NCI-H1092 (cell line): ENCODE measurements at places on chromosomes 12 and 14.
A peak's percentile ranks its signal among the peaks of the same experiment; 100 is the strongest.

- DNase-seq, result no peak
Observed at GRCh38 chr12:4141348-4142270, 132.0 kb upstream of the CCND2 start.

GRCh38 chr12:9049520-9050133, 60.3 kb downstream of the KLRG1 start:
- DNase-seq, result no peak

- no peak for DNase-seq
Observed at GRCh38 chr12:70240673-70241072, 2.6 kb upstream of the CNOT2 start.

- no peak for DNase-seq
Observed at GRCh38 chr12:89765959-89766824, 57.6 kb upstream of the ATP2B1 start.

- no peak for DNase-seq
Observed at GRCh38 chr14:100190126-100190525, 30.7 kb upstream of the DEGS2 start.

- DNase-seq, result no peak
Observed at GRCh38 chr14:103668117-103668516, 39.1 kb downstream of the KLC1 start.

DNA sequence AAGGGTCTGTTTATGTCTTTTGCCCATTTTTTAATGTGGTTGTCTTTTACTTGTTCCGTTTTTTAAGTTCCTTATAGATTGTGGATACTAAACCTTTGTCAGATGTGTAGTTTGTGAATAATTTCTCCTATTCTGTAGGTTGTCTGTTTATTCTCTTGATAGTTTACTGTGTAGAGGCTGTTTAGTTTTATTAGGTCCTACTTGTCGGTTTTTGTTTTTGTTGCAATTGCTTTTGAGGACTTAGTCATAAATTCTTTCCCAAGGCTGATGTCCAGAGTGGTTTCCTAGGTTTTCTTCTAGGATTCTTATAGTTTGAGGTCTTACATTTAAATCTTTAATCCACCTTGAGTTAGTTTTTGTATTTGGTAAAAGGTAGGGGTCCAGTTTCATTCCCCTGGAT, 33.9 kb downstream of the SLC39A9 start:
- DNase-seq, result no peak

GRCh38 chr12:15726027-15726877, 62.9 kb downstream of the EPS8 start:
- no peak for DNase-seq

GRCh38 chr14:95818581-95818980, 58.1 kb upstream of the TUNAR start:
- no peak for DNase-seq

DNA sequence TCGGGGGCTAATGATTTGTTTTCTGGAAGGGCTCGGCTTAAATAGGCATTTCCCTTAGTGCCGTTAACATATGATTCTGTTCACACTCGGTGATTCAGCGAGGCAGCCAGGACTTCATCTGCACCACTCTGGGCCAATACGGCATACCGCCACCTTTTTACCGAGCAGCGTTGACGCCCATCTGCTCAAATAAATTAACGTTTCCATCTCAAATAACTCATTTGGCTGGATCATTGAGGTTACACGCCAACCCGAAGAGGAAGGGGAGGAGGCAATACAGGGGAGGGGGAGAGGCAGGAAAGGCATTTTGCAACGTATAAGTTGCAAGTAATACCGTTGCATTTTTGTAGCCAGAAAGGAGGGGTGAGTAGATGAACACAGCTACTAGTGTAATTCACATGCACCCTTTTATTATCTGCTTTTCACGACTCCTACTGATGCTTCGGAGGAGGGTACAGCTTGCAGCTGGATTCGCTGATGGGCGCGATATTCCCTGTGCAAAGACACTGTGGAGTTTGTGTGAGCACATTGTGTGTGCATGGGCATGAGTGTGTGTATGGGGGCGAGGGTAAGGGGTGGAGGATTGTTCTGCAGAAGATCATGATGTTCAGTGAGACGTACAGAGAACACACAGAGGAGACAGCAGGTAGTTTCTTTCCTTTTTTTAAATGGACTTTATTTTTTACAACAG, 45.9 kb downstream of the MAP1LC3B2 start:
- no peak for DNase-seq

DNA sequence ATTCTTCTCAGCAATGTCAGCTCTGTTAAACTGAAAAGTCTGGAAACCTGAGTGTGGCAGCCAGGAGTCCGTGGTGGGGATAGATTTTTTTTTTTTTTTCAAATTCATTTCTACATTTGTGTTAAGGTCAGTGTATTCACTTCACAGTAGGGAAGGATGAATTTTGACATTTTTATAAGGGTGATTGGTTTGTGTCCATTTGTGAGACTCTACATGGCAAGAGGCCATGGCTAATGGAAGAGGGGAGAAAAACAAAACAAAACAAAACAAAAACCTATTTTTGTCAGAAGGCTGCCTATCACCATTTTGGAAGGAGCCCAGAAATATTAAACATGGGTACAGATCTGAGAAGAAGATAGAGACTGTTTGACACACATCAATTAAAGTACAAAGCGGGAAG, 176.1 kb downstream of the RMST start:
- peak; percentile 44 for DNase-seq

GRCh38 chr12:4855121-4855924, 54.4 kb upstream of the KCNA1 start:
- DNase-seq, result peak; percentile 81

DNA sequence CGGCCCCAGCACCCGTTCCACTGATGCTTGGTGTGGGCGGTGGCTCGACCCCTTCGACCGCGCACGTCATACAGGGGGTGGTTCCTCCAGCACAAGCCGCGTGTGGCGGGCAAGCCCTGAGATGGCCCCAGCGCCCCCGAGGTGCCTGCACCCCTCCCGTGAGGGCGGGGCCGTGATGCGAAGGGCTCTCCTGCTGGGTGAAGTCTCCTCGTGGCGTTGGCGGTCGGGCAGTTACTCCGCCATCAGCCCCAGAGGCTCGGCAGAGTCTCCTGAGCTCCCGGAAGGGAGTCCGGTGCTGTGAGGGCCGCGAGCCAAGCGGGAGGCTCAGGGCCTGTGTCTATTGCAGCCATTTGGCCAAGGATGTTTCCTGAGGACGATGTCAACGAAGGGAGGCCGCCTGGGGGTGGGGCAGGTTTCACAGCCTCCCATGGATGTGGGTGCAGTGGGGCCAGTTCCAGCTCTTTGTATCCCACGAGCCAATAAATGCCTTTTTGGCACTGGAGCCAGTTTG, 78.1 kb upstream of the GALNT9 start:
- DNase-seq, result no peak

- DNase-seq, result no peak
Observed at GRCh38 chr12:121423682-121424623, 24.0 kb downstream of the RNF34 start.

DNA sequence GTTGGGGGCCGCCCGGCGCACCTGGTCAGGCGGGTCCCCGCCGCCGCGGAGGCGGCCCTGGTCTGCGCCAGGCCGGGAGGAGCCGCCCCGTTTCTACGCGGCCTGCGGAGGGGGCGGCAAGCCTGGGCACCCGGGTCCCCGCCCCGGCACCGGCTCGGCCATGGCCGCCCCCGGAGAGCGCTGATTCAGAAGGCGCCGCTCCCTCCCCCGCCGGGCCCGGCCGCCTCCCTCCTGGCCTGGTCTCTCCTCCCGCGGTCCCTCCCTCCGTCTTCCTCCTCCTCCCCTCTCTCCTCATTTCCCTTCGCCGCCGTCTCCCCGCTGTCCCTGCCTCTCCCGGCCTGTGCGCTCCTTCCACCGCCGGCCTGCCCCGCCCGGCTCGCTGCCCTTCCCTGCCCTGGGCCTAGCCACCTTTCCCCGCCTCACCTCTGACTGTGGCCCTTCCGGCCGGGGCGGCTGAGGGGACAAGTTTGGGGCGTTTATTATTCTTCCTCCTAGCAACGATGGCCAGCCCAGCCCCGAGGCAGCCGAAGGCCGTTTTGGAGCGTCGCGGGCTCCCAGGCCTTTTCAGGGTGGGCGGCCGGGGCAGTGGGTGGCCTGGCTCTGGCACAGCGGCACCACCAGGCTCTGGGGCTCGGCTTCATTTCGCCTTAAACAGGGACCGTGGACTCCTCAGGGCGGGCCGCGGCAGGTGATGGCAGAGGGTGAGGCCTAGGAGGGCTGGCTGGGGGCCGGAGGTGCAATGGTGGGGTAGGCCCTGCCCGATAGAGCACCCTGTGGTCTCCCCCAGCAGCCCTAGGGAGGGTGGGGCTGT, 768 bp downstream of the CEP170B start:
- no peak for DNase-seq

DNA sequence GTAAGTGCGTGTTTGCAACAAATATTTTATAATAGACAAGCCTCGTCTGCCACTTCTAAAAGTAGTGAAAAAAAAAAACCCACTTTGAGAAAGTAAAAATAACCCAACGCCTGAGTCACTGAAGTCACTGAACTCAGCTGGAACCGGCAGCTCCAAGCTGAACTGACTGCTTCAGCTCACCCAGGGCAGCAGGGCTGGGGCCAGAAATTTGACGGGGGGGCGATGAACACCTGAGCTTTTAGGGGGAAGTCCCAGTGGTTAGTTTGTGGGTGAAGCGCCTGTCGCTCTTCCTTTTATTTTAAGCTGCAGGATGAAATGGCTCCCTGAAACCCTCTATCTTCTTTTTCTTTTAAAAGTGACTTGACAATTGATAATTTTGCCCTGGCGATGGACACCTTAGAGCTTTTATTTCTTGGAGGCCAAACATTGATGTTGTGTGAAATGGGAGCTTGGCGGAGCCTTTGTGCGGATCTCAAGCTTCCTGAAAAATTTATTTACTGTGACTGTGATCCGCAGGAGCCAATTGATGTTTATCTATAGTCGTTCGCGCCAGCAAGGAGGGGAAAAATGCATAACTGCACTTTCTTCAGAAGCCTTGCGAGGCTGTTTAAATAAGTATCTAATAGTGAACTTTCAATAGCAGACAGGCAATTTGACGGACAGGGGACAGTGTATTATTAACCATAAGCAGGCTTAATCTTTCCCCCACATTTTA, 173.2 kb upstream of the MYL2 start:
- DNase-seq, result no peak

DNA sequence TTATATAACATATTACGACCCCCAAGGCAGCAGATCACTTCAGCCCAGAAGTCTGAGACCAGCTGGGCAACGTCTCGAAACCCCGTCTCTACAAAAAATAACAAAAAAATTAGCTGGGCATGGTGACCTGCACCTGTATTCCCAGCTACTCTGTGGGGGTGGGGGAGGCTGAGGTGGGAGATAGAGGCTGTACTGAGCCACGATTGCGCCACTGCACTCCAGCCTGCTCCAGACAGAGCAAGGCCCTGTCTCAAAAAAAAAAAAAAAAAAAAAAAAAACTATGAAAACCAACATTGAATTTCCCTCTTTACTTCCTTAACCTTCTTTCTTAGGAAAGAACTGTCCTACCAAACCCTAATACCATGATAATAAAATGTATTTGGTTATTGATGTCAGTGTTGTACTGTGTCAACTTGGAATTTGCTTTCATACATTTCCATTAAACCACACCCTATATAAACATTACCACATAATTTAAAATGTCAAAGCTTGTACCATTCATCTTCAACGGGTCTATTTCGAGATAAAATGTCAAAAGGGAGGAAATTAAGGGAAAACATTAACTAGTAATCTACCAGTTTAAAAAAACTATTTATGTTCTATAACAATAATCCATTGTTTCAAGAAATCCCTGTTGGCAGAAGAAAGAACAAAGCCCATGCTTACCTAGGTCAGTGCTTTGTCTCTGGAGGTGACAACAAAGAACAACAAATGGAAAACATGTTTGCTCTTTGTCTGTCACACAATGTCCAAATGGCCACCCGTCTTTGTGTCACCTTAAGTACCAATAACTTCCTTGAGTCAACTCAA, 17.4 kb downstream of the GALNT4 start:
- DNase-seq, result no peak

DNA sequence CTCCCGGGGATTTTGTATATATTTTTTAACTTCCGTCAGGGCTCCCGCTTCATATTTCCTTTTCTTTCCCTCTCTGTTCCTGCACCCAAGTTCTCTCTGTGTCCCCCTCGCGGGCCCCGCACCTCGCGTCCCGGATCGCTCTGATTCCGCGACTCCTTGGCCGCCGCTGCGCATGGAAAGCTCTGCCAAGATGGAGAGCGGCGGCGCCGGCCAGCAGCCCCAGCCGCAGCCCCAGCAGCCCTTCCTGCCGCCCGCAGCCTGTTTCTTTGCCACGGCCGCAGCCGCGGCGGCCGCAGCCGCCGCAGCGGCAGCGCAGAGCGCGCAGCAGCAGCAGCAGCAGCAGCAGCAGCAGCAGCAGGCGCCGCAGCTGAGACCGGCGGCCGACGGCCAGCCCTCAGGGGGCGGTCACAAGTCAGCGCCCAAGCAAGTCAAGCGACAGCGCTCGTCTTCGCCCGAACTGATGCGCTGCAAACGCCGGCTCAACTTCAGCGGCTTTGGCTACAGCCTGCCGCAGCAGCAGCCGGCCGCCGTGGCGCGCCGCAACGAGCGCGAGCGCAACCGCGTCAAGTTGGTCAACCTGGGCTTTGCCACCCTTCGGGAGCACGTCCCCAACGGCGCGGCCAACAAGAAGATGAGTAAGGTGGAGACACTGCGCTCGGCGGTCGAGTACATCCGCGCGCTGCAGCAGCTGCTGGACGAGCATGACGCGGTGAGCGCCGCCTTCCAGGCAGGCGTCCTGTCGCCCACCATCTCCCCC, 777 bp downstream of the ASCL1 start:
- DNase-seq, result no peak

- no peak for DNase-seq
Observed at GRCh38 chr14:102902086-102902485, 20.4 kb upstream of the AMN start.

- no peak for DNase-seq
Observed at GRCh38 chr12:10354502-10354901, 35.3 kb downstream of the KLRK1 start.

- DNase-seq, result no peak
Observed at GRCh38 chr12:94338006-94338794, 121.5 kb downstream of the CEP83 start.

DNA sequence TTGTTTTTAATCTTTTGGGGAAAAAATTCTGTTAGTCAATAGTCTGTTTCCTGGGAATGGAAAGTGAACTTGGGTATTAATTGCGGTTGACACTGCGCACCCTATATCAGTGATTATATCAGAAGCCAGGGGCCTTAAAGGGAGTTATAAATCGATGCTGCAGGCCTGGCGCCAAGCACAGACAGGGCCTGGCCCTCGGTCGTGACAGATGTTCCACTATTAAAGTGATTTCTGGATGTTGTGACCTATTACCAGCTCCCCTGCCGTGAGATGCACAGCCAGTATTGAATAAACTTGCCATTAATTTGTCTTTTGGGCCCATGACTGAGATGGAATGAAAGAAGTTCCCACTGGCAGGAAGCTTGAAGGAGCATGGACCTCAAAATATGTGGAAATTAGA, 45.1 kb upstream of the KITLG start:
- no peak for DNase-seq

- DNase-seq, result no peak
Observed at GRCh38 chr12:29273178-29273843, 107.7 kb downstream of the ERGIC2 start.

GRCh38 chr12:119486599-119487154, 106.9 kb upstream of the TMEM233 start:
- DNase-seq, result peak; percentile 31

DNA sequence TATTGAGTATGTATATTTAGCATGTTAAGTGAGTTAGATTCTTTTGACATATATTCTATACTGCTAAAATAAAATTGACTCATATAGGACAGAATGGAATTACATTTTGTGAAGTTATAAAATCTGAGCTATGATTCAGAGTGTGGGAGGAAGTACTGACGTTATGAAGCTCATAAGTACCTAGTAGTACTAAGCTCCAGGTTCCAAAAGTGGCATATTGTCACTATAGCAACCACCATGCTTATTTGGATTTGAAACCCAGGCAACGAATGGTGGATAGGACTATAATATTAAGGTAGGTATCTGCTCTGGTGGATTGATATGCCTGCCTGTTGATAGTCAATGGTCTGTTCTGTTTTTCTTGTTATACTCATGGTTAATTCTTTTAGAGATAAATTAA, 2.2 kb upstream of the FBXO33 start:
- no peak for DNase-seq
